ENCODE measurements at places on chromosomes 6 and 20.

DNA sequence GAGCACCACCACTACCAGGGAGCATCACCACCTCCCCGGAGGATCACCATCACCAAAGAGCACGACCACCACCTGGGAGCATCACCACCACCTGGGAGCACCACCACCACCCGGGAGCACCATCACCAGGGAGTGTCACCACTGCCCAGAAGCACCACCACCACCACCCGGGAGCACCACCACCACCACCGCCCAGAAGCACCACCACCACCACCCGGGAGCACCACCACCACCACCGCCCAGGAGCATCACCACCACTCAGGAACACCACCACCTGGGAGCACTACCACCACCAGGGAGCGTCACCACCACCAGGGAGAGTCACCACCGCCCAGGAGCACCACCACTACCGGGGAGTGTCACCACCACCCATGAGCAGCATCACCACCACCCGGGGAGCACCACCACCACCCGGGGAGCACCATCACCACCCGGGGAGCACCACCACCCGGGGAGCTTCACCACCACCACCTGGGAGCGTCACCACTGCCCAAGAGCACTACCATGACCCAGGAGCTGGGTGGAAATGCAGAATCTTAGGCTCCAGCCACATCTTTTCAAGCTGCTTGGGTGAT lies 237.3 kb downstream of the SOD2 start:
- DNase-seq = no peak

- no peak for DNase-seq
These were observed 86.7 kb downstream of the GMDS start for GRCh38 chr6:2158596-2159271.

- DNase-seq = no peak
These were observed 23.2 kb upstream of the LMBRD1 start for GRCh38 chr6:69820018-69820417.

- no peak for DNase-seq
These were observed 91.0 kb downstream of the EYA2 start for GRCh38 chr20:46985671-46986070.

GRCh38 chr20:34302312-34302722 lies 838 bp downstream of the AHCY start:
- DNase-seq = no peak
